ENCODE measurements at places on chromosomes 2 and 18.

DNA sequence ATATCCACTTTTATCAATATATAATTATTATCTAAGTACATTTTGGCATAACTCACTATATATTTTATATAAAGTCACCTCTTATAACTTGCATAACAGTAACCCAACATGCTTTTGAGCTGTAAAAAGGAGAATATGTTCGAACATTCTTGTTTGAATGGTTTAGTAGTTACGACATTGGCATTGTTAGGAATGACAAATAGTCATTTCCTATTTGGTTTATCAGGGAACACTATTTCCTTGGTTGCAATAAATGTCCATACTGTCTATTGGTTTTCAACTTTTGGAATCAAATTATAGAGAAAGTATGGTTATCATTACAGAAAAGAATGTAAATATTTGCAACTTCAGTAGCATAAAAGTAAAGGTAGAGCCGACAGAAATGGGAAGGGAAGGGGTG, 124.1 kb downstream of the PARD3B start:
- no peak for DNase-seq

DNA sequence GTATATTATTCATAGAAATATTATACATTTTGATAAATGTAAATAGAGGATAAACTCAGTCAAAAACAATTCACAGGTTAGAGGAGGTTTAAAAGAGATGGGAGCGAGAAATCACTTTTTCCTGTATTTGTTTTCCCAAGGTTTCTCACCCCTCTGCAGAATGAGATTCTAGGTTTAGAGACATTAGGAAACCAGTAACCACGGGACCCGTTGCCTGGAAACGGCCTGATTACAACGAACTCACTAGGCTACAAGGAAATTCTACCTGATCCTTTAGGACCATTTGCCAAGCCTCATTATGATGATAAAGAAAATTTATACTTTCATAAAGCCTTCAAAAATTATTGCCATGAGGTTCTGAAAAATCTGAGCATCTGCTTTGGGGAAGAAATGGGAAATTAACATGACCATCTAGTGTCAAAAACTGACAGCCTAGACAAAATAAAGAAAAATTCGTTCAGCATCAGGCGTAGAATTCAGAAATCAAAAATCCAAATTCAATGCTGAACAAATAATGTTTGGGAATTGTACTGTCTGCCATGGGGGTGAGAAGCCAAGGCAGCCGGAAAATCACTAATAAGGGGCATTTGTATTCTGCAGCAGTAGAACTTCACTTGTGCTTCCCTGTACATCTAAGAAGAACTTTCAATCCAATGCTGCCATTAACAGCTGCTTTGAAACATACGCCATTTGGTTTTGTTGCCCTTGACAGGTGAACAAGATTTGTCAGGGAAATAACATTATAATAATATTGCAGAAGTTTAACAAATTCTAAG, 262.3 kb downstream of the NRXN1 start:
- no peak for DNase-seq

DNA sequence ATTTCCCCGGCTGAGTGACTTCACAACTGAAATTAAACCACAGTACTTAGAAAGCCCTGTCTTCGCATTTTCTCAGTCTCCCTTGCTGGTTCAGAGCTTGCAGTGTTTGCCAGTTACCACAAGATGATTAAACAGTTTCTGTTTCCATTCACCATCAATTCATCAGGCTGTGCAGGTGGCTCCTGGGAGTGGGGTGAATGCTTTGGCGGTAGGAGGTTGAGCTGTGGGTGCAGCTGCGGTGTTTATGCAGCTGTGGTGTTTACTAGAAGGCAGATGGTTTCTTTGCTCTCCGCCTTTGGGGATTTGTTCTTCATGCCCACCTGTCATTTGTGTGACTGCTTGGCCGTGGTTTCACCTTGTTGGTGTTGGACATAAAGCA, 16.1 kb downstream of the ACOXL start:
- DNase-seq = peak; percentile 61

DNA sequence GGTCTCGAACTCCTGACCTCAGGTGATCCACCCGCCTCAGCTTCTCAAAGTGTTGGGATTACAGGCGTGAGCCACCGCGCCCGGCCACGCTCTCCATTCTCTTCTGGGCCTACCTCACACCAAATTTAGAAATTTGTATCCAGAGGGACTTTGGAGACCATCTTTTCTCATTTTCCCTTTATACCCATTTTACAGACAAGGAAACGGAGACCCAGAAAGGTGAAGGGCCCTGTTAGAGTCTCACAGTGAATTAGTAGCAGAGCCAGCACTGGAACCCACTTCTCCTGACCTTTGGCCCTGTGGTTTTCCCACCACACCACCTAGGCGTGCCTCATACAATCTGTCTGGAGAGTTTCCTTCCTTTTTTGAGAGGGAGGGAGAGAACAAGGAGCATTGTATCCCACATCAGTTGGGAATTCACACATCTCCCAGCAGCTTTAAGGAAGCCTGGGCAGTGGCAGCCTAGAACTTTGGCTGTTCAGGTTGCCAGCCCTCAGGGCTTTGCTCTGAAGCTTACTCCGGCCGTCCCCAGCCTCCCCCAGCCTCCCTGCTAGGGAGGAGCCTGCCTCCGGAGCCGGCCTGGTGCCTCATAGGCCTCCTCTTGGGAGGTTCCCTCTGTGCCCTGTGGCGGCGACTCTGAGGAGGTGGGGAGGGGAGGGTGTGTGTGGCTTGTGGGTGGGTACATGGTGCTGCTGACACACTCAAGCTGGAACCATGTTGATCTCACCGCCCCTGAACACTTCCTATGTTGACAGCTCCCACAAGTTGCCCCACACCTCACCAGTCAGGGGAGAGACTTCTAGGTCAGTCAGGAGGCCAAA, 13.8 kb downstream of the FOSL2 start:
- no peak for DNase-seq

DNA sequence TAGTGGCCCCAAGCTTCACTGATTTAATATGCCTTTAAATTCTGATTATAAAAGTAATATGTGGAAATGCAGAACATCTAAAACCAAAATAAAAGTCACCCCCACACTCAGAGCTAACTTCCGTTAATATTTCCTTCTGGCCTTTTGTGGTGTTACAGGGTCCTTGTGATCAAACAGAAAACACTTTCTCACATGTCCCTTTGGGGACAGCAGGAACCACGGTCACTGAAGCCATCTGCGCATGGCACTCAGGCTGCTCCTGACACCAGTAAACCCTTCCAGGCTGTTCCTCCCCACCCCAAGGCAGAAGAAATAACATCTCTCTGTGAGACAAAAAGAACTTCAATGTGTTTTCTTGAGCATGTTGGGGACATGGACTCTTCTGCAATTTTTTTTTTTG, 25.1 kb upstream of the GPR17 start:
- no peak for DNase-seq

- DNase-seq = no peak
These were observed 1386.4 kb upstream of the ZEB2 start for GRCh38 chr2:145906354-145906753.

All from stimulated activated CD4-positive, alpha-beta T cell treated with anti-CD3 and anti-CD28 coated beads, Interleukin-4, amount 100 ng/mL, for 48 hours (primary cell).